ENCODE measurements at places on chromosomes 12 and 14. TPM values are rescaled to one million over a fixed set of nuclear protein-coding genes. Genes with fewer than 3 reads are reported as not detected.

Gene PIK3C2G
- 3.0 TPM for polyA plus RNA-seq

Gene TRPV4
- 18.8 TPM for polyA plus RNA-seq

Gene DDX54
- 91.1 TPM for polyA plus RNA-seq

Gene CNPY2
- 159 TPM for polyA plus RNA-seq

Gene POTEM
- polyA plus RNA-seq: not detected

Gene GZMH
- polyA plus RNA-seq: 0.11 TPM

Gene PPFIA2
- polyA plus RNA-seq: 7.0 TPM

Gene PKP2
- 21.3 TPM for polyA plus RNA-seq

Gene DPPA3
- polyA plus RNA-seq: not detected

Gene VRTN
- polyA plus RNA-seq: not detected

Gene MDP1
- polyA plus RNA-seq: 10.2 TPM

Gene CCER1
- not detected for polyA plus RNA-seq

Gene AQP5
- polyA plus RNA-seq: 1.7 TPM

Gene SELPLG
- 1.7 TPM for polyA plus RNA-seq

Gene KRT4
- 0.65 TPM for polyA plus RNA-seq

Gene SYT1
- 22.8 TPM for polyA plus RNA-seq

Gene HOXC12
- polyA plus RNA-seq: not detected

Gene CD4
- 31.1 TPM for polyA plus RNA-seq

Gene KRT3
- not detected for polyA plus RNA-seq

Gene C12orf54
- polyA plus RNA-seq: 1.1 TPM

Gene ASB2
- 0.31 TPM for polyA plus RNA-seq

Gene PLBD1
- polyA plus RNA-seq: 46.6 TPM

Gene FAM90A1
- 1.3 TPM for polyA plus RNA-seq

Gene NKX2-1
- not detected for polyA plus RNA-seq

Gene FAM234B
- 12.1 TPM for polyA plus RNA-seq

Gene MTRFR
- 25.7 TPM for polyA plus RNA-seq

Gene WNT5B
- 7.4 TPM for polyA plus RNA-seq

Gene BCL2L2
- 49.8 TPM for polyA plus RNA-seq

Gene OAS1
- 14.0 TPM for polyA plus RNA-seq

Gene STAB2
- polyA plus RNA-seq: 1.3 TPM
